Endodermal cell (in vitro differentiated cells): ENCODE measurements at places on chromosomes 4 and X.

DNA sequence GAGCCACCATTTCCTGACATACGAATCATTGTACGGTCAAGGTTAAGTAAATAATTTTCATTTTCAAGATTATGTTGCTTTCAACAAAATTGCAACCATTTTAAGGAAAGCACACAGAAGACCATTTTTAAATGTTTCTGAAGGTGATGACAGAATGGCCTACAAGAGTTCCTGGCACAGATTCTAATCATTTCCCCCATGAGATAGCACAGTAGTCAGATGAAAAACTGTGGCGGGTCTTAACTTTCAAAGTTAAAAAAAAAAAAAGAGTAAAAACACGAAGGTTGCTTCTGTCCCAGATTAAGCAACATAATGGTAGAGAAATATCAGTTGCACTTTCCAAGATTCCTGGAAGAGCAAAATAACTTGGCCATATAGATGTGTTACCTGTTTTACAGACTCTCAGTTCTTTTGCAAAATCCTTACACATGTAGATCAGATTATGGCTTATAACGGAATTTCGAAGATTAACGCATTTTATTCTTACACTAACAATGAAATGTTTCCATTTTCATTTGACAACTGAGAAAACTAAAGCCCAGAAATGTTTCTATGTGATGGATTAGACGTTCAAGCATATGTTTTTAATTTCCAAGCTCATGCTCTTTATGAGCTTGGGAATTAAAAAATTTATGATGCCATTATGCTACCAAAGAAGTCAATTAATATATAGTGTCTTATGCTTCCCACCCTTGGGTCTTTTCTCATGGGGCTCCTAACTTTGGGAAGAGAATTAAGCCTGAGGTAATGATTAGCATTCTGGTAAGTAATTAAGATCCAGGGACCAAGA, 335.1 kb upstream of the CLNK start:
- no peak for DNase-seq

DNA sequence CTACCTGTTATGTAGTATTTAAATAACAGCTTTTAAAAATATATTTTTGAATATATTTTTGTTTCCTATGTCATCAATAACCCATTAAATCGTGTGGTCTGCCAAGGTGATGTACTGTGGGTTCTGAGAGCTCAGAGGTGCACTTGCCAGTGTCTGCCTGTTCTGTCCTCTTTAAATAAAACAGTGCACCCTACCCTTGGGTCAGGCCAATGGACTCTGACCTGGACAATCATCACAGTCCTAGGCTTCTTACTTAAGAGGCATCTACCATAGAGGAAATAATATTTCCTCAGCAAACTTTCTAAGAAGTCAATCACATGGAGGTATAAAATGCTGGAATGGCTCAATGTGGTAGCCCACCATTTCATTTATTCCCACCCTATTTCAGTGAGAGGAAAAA, 26.0 kb upstream of the LHFPL1 start:
- no peak for DNase-seq

DNA sequence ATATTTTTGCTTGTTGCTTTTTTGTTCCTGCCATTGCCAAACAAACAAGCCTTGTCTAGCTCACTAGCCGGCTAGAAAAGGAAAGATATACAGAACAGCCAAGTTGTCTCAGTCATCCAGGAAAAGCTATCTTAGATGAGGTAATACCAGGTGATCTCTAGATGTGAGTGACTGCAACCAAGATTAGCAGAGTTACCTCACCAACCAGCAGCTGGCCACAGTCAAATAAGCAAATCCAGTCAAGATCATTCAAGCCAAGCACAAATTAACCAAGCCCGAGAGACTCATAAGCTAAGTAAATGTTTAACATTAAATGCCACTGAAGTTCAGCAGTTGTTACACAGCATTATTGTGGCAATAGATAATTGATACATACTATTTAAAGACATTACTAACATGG, 108.6 kb downstream of the CENPC start:
- no peak for DNase-seq

- no peak for DNase-seq
Observed at GRCh38 chrX:105697984-105698781, 124.2 kb upstream of the NRK start.

DNA sequence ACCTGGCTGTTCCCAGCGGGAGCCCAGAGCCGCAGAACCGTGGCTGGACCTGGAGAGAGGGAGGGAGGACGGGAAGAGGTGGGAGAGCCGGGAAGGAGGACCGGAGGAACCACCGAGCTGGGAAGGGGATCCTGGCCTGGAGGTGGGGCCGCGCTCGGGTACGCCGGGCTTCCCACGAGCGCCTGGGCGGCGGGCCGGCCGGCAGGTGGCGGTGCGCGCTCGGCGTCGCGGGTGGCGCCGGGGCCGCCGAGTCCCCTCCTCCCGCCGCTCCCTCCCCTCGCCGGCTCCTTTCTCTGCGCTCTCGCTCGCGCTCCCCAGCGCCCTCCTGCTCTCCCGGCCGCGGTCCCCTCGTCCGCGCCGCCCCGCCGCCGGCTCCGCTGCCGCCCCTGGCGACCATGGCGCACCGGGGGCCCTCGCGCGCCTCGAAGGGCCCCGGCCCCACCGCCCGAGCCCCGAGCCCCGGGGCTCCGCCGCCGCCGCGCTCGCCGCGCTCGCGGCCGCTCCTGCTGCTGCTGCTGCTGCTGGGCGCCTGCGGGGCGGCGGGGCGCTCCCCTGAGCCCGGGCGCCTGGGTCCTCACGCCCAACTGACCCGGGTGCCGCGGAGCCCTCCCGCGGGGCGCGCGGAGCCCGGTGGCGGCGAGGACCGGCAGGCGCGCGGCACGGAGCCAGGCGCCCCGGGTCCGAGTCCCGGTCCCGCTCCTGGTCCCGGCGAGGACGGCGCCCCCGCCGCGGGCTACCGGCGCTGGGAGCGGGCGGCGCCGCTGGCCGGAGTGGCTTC, at the start of gene SORCS2:
Gene SORCS2, plus strand, starts transcription at position 287 of the 778 bp plus-strand sequence.
- peak; percentile 87 for DNase-seq
